T-cell (primary cell): ENCODE measurements at places on chromosomes 6 and 20.

DNA sequence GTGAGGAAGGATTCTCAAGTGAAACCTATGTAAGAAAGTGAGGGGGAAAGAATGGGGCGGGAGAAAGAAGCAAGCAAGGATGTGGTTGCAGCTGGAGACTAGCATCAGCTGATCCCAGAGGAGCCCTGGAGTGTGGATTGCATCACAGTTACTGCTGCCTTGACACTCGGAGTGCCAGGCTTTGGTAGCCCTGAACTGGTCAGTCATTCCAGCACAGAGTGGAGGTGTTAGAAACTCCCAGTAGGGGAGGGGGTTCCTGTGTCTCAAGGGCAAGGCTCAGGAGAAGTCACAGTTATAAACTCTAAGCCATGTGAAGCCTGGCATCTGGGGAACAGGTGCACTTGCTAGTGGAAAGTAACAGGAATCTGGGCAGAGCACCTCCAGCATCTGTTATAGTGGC lies 23.5 kb downstream of the SNAP25 start:
- no peak for DNase-seq

DNA sequence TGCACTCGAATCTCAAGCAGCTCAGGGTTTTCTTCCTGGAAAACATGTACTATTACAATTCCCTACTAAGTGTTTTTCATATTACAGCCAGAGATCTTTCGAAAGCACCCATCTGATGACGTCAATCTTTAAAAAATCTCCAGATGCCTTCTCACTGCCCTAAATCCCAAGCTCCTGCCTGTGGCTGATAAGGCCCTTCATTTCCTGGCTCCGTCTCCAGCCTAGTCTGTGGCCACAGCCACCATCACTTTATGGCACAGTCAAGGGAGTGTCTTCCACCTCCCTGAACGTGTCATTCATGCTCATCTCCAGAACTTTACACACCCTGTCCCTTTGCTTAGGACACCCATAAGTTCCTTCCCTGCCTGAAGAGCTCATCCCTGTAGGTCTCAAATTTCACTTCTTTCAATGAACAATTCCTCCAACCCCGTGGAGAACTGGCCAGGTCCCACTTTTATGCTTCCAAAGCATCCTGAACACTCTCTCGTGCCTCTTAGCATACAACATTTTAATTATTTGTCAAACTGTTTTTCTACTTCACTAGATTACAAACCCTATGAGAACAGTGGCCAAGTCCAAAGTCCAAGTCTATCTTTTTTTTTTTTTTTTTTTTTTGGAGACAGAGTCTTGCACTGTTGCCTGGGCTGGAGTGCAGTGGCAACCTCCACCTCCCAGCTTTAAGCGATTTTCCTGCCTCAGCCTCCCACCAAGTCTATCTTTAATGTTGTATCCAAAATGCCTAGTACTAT lies 106.1 kb upstream of the AGPAT4 start:
- no peak for DNase-seq

GRCh38 chr6:45843848-45844521 lies 171.7 kb downstream of the CLIC5 start:
- DNase-seq = no peak

DNA sequence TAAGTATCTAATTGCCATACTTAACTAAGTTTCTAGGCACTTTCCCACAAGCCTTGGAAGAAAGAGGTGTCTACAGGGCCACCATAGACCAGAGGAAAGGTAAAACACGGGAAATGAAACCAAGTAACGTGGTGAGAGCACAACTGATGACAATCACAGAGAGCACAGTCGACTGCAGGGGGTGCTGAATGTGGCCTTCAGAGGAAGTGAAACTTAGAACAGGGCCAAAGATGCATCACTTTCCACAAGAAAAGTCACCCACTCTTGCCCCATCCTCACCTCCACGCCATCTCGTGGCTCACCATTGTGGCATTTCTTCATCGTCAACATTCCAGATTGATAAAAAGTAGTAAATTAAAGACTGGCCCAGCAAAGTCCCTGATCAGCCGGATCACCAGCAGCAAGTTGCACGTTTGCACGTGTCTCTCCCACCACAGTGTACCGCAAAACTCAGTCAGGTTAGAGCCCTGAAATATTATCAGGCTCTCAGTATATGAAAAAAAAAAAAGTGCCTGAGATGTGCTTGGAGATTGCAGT lies 31.4 kb downstream of the HIVEP2 start:
- DNase-seq = peak; percentile 78

- no peak for DNase-seq
Measured at GRCh38 chr6:1774226-1774915, 164.7 kb downstream of the FOXC1 start.

- DNase-seq = no peak
Measured at GRCh38 chr6:74609871-74610270, 596.0 kb downstream of the COL12A1 start.

GRCh38 chr6:117384659-117385058 lies 41.1 kb downstream of the ROS1 start:
- no peak for DNase-seq

GRCh38 chr20:8205996-8206395 lies 73.9 kb downstream of the PLCB1 start:
- DNase-seq = no peak

- no peak for DNase-seq
Measured at GRCh38 chr6:56440551-56440981, 193.2 kb upstream of the COL21A1 start.

GRCh38 chr6:144195671-144196270 lies 45.5 kb downstream of the STX11 start:
- DNase-seq = no peak

DNA sequence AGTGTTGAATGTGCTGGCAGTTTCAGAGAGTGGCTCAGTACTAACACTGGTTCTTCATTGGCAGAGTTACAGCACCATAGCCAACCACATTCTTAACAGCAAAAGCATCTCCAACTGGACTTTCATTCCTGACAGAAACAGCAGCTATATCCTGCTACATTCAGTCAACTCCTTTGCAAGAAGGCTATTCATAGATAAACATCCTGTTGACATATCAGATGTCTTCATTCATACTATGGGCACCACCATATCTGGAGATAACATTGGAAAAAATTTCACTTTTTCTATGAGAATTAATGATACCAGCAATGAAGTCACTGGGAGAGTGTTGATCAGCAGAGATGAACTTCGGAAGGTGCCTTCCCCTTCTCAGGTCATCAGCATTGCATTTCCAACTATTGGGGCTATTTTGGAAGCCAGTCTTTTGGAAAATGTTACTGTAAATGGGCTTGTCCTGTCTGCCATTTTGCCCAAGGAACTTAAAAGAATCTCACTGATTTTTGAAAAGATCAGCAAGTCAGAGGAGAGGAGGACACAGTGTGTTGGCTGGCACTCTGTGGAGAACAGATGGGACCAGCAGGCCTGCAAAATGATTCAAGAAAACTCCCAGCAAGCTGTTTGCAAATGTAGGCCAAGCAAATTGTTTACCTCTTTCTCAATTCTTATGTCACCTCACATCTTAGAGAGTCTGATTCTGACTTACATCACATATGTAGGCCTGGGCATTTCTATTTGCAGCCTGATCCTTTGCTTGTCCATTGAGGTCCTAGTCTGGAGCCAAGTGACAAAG lies 17.0 kb upstream of the ADGRF4 start:
- DNase-seq = no peak

GRCh38 chr20:63129991-63130657 lies 85.8 kb downstream of the YTHDF1 start:
- DNase-seq = no peak

GRCh38 chr6:11232770-11233626 lies 530 bp upstream of the NEDD9 start:
- no peak for DNase-seq

- DNase-seq = no peak
Measured at GRCh38 chr6:21051777-21052176, 517.5 kb downstream of the CDKAL1 start.

DNA sequence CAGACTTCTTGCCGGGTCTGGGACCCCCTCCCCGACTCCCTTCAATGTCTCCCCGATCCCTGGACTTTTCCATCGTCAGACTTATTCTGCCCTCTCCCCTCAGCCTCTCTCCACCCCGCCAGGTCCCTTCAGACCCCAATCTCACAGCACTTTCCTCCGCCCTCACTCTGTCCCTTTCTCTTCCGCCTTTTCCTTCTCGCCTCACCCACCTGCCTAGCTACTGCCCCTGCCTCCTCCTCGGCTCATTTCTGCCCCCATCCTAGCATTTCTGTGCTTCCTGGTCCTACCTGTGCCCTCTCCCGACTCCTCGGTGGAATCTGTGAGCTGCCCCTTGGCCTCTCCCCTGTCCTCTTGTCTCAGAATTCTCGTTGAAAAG lies 616 bp downstream of the CHMP4B start:
- no peak for DNase-seq

GRCh38 chr6:129207832-129208231 lies 324.9 kb downstream of the LAMA2 start:
- DNase-seq = no peak

DNA sequence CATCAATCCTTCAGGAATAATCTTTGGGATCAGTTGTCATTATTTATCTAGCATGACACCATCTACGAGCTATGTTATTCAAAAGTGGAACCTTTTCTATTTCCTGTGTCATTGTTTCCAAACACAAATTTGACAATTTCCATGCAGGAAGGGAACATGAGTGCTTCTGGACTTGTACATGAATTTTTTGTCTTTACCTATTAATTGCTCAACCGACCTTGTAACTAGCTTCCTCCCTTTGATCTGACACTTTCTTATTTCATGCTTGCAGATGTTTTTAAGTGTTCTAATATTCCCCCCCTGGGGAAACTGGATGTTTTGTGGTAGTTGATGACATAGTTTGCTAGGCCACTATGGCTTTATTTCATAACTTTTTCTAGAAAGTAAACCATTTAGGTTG lies 139.4 kb downstream of the BMP2 start:
- DNase-seq = no peak

DNA sequence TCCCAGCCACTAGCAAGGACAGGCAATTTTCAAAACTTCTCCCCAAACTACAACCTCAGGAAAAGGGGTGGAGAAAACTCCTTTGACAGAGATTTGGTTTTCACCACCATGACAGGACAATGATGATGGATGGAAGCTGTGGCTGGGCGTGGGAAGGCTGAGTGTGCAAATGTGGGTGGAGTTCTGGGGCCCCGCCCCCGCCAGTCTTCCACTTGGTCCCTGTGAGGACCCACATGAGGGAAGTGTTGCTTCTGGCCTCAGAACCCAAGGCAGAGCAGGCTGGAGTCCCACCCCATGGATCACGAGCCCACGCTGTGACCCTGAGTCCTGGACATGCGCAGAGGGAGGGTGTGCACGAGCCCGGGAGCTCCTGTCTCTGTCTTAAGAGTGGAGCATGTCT lies 21.5 kb upstream of the MRGBP start:
- no peak for DNase-seq

DNA sequence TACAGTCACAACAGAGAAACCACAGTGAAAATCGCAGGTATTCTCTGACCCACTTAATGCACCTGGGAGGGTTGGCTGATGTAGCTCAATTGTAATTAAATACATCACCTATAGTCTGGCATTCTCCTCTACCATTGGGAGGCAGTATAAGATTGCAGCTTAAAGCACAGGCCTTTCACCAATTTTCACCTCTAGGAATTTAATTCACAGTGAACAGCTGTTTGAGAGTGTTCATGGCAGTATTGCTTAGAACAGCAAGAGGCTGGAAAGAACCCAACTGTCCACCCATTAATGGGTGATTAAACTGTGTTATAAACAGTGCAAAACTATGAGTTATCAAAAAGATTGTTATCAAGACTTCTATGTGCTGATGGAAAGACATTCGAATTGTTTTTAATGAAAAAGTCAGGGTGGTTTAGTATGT lies 2.0 kb downstream of the EDEM2 start:
- no peak for DNase-seq

DNA sequence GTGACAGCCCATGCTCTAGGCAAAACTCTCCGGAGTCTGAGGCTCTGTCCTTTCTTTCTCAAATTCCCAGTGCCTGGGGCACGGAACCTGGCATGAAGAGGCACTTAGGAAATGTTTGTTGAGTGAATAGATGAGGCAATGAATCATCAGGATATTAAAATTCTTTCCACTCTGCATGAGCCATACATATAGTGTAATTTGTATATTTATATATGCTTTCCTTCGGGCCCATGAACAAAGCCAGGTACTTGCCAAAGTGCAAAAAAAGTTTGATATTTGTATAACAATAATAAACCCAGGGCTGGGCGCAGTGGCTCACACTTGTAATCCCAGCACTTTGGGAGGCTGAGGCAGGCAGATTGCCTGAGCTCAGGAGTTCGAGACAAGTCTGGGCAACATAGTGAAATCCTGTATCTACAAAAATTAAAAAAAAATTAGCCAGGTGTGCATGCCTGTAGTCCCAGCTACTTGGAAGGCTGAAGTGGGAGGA lies 212.3 kb upstream of the ZNF217 start:
- no peak for DNase-seq

DNA sequence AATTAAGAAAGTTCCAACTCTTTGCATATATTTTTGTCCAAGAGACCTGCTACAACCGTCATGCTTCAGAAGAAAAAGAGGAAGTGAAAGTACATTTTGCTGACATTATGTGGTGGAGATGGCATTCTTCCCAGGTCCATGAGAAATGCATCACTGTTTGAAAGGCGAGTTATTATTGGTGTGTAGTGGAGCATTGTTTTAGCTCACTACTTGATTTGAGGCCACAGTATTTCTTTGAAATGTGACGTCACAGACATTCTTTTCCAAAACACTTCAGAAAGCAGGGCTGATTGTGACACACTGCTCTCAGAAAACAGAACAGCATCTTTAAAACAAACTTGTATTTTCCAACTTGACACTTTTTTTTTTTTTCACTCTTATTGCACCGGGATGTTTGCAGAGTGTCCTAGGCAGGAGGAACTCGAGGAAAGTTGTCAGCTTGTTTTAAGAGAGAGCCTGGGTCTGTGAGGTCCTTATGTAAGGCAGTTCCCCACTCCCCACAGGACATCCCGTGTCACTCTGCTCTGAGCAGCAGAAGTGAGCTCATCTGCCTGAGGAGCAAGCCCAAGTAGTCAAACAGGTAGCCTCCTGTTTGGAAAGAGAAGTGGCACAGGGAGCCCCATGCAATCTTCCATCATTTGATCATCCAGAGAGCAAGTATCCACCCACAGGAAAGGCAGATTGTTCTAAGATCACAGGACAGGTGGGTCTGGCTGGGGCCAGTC lies 1.1 kb downstream of the SPTLC3 start:
- DNase-seq = no peak

GRCh38 chr20:44460795-44461141 lies 14.9 kb upstream of the TTPAL start:
- no peak for DNase-seq

DNA sequence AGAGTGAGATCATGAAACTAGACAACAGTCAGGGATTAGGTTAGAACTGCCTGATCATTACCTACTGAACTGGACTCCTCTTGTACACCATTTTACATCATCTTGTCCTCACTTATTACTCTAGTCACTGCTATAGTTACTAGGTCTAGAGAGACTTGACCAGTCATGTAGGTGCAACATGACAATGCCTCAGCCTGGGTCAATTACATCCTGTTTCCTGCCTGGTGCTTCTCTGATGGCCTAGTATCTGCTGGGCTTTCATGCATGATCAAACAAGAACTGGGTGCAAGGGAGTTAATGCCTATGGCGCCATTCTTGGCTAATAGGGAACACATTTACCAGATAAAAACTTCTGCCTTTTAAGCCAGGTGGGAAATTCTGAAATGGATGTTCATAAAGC lies 39.2 kb upstream of the MMS22L start:
- no peak for DNase-seq
